ENCODE measurements at places on chromosomes 1 and 21. TPM values are rescaled to one million over a fixed set of nuclear protein-coding genes. Genes with fewer than 3 reads are reported as not detected.
A peak's percentile ranks its signal among the peaks of the same experiment; 100 is the strongest.

DNA sequence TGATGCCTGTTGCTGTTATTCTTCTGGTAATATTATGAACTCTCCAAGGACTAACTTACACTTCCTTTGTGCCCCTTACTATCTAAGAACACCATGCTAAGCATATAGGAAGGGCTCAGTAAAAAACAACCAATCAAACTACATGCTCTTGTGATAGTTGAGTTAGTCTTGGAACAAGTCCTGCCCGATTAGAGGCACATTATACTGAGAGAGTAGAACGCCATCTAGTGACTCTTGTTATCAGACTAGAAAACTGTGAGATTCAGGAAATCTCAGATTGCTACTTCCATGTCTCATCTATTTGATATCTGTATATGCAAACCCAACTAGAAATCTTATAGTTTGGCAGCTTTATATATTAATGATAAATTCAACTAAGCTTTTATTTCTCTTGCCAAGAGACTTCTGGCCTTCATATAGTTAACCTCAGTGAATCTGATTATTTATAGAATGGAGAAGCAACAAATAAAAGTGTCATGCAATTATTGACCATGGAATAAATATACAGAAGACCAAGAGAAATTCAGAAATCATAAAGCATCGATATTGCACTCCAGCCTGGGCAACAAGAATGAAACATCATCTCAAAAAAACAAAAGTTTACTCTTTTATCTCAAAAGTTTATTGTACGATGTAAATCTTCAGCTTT lies 7.8 kb upstream of the SRRM1 start:
- DNase-seq = no peak

DNA sequence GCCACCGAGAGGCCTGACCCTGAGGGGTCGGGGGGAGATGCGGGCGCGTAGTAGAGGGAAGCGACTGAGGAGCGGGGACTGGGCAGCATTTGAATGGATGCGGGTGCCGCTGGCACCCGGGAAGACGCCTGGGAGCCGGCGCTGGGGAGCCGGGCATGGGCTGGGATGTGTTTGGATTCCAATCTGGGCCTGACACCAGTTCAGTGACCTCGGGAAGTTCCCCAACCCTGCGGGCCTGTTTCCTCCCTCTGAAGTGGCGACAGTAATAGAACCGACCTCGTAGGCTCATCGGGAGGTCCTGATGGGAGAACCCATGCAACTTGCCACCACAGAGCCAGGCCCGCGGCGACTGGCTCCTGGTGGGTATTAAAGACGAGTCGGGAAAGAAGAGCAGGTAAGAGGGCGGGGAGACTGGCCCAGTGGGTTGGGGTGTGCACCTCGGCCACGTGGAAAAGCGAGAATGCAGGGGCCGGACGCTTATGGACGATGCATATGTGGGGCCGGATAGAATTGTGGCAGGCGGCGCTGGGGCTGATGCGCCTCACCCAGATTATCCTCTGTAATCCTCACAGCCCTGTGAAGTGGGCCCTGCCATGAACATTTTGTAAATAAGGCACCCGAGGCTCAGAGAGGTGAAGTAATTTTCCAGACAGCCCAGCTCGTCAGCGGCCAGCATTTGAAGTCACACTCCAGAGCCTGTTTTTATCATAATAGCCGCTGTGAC lies 105.8 kb downstream of the SLC16A1 start:
- no peak for DNase-seq

- DNase-seq = no peak
Observed at GRCh38 chr1:79373481-79374125, 367.1 kb upstream of the ADGRL4 start.

- DNase-seq = no peak
Observed at GRCh38 chr1:214683621-214684020, 80.6 kb downstream of the CENPF start.

DNA sequence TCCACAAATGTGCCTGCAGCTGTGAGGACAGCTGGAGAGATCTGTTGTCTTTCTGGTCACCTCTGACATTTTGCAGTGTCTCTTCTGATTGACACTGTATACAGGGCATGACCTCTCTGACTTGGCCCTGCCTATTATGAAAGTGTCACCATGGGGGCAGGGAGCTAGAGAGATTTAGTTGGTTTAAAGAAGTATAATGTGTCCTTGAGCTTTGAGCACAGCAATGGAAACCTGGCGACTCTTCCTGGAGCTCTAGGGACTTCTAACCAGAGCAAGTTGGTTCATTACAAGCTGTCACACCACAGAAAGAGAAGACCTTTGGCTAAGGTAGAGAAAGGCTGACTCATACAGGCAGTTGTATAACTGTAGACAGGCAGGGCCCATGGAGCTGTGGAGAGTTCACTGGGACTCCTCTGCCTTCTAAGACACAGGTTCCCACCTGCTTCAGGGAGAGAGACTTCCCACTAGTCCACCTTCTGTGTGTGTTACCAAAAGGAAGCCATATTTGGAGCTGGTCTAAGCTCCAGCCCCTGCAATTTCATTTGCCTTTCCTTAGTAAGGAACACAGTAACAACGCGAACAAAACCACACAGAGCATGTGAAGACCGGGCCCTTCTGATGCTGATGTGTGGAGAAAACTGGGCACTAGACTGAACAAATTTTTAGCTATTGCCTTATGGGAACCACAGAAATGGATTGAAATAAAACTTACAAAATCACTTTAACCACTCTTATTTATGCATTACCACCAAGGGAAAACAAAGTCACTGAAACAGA lies 90.5 kb upstream of the ADAR start:
- peak; percentile 60 for DNase-seq

GRCh38 chr21:26131554-26131953 lies 39.0 kb downstream of the APP start:
- no peak for DNase-seq

The XCL2 gene
- 4.6 TPM for total RNA-seq

The MNDA gene
- total RNA-seq = not detected

The HCRTR1 gene
- not detected for total RNA-seq

The ALPL gene
- 10.7 TPM for total RNA-seq

The PIK3R3 gene
- total RNA-seq = 6.6 TPM
